ENCODE measurements at places on chromosomes 6 and 20.

GRCh38 chr6:161549977-161550655, 276.3 kb upstream of the AGPAT4 start:
- no peak for DNase-seq

DNA sequence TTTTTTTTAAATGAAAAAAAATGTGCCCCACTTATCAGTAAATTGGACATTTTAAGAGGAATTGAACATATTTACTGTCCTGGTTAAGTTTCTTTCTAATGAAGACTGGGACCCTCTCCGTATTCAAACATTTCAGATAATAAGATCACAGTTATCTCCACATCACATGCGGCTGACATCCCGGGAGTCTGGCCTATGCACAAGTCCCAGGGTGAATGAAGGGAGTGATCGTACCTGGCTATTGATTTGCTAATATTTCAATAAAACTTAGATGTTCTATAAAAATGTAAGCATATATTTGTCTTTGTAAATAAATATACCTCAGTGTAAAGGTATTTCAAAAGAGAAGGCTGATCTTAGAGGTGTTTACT, 58.1 kb downstream of the FOXC1 start:
- DNase-seq, result no peak

GRCh38 chr6:30156262-30156599, 4.8 kb downstream of the TRIM10 start:
- DNase-seq, result no peak

DNA sequence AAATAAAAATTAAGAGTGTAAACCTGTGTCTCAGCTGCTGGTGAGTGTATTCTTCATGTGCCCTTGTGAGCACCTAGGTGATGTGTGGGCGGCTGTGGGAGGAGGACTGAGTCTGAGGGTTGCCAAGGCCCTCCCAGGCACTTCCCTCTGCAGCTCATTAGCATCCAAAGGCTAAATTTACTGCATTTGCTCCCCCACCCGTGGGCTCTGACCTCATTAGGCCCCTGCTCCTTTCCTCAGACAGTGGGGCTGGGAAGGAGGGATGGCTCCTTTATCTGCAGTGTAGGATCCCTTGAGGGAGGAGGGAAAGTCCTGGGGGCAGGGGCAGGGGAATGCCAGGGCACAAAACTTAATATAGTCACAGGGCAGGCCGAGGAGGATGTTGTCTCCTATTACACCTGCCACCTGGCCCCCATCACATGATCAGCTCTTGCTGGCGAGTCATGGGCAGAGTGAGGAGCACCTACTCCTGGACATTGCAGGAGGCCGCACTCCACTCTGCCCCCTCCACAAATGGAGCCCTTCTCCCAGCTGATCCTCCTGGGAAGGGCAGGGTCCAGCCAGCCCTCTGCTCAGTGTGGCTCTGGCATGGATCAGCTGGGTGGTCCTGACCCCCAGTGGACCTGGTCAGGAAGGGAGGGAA, 133.2 kb downstream of the MRPL14 start:
- DNase-seq, result no peak

- no peak for DNase-seq
These were observed 45.1 kb downstream of the BCAS1 start for GRCh38 chr20:54025251-54025771.

GRCh38 chr6:128731249-128732165, 151.4 kb upstream of the LAMA2 start:
- no peak for DNase-seq

DNA sequence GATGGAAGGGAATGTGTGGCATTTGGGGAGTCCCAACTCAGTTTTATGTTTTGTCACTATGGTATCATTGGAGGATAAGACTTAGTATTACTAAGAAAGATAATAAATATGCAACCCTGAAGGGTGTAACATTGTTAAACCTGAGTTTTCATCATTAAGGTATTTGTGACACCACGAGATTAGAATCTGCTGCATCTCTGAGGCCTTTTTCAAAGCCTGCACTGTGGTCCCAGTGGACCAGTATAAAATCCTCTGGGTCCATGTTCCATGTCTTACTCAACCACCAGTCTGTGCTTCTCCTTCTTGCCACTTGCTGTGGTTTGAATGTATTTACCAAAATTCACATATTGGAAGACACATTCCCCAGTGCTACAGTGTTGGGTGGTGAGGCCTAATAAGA, 130.6 kb downstream of the TBX18 start:
- DNase-seq, result no peak

DNA sequence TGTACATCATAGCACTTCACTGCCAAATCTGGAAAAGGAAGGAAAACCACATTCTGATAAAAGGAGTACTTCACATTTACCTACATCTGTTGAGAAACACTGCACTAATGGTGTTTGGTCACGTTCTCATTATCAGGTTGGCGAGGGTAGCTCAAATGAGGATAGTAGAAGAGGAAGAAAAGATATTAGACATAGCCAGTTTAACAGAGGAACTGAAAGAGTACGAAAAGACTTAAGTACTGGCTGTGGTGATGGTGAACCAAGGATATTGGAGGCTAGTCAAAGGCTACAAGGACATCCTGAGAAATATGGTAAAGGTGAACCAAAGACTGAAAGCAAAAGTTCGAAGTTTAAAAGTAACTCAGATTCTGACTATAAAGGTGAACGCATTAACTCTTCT, 32.0 kb upstream of the GJA10 start:
- no peak for DNase-seq

- no peak for DNase-seq
These were observed 181.2 kb downstream of the FOXA2 start for GRCh38 chr20:22403022-22403631.

GRCh38 chr6:14709900-14710299, 536.0 kb upstream of the JARID2 start:
- no peak for DNase-seq

GRCh38 chr20:25212242-25212641, 16.7 kb downstream of the ENTPD6 start:
- DNase-seq, result no peak

GRCh38 chr6:26455357-26455970, 2.3 kb upstream of the BTN2A1 start:
- no peak for DNase-seq

- no peak for DNase-seq
These were observed 6.3 kb downstream of the PPP1R14C start for GRCh38 chr6:150149146-150149545.

- DNase-seq, result no peak
These were observed 55.8 kb upstream of the MTRF1L start for GRCh38 chr6:153058291-153058690.

DNA sequence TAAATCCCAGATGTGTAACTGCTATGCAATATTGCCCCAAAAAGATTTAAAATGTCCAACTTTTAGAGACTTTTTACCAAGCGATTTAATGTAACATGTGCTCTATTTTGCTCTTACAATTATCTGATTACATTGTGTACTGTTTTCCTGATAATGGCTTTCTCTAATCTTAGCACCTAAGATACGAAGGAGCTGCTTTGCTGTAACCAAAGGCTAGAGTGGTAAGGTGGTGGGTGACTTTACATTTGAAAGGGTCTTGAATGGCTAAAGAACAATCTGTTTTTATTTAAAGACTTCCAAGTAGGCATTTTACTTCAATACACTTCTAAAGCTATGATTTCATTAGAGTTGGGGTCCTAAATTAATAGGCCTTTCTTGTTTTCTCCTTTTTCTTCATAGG, 1201.6 kb upstream of the MAP3K7 start:
- no peak for DNase-seq

DNA sequence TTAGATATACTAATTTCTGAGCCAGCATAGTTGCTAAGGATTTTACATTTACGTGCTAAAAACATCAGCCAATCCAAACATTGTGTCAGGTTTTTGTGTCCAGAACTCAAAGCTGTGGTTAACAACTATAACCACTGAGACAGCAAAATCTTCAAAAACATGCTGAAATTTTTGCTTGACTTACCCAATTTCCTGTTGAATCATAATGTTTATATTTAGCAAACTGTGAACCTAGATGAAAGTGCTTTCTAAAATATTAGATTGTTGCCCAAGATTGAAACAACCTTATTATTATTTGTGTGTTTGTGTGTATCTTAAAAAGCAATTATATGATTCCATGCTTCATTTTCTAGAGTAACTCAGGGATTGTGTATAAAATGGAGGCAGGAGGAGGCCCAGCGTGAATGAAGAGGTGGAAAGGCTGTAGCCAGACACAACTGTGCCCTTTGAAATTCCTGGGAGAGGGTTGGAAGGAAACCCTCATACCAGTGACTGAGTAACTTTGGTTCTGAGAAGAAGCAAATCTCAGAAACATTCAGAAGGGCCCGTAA, 48.0 kb downstream of the ARMC2 start:
- no peak for DNase-seq

DNA sequence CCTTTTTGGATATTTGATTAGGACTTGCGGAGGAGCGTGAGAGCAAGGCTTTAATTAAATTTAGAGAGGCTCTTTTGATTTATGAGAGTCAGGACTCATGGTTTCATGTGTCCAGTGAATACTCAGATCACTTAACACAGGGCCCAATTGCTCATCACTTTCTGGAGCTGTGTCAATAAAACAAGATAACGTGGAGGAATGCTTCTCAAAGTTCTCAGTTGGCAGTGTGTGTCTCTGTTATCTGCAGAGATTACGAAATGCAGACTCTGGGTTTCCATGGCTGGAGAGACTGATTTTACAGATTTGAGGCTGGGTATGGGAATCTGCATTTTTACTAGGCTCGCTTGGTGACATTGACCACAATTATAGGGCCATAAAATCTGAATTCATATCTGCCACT, 335.8 kb upstream of the FLRT3 start:
- no peak for DNase-seq

DNA sequence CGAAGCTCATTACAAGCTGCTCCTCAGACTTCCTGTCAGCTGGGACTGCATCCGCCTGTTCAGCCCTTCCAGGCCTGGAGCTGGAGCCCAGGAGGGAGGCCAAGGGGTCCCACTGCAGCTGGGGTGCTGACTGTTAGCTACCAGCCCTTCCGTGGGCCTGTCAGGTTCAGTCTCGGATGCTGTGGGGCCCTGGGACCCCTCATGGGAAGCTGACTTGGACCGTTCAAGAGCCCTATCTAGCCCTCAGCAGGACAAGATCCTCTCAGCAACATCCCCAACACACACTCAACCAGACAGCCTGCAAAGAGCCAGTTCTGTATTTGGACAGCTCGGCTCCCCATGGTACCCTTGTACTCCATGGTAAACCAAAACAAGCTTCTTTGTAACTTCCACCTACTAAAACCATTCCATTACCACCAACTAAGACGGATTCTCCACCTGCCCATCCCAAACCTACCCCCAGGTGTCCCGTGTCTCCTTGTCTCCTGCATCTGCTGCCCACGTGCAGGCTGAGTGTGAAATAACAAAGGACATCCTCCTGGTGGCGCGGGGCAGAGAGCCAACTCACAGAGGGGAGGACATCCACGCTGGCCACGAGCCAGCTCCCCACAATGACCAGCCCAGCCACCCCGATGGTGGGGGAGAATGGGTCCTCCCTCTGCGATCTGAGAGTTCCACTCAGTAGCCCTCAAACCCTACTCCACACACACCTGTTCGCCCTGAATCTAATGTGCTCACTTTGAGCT, 111.2 kb downstream of the TAF4 start:
- no peak for DNase-seq

DNA sequence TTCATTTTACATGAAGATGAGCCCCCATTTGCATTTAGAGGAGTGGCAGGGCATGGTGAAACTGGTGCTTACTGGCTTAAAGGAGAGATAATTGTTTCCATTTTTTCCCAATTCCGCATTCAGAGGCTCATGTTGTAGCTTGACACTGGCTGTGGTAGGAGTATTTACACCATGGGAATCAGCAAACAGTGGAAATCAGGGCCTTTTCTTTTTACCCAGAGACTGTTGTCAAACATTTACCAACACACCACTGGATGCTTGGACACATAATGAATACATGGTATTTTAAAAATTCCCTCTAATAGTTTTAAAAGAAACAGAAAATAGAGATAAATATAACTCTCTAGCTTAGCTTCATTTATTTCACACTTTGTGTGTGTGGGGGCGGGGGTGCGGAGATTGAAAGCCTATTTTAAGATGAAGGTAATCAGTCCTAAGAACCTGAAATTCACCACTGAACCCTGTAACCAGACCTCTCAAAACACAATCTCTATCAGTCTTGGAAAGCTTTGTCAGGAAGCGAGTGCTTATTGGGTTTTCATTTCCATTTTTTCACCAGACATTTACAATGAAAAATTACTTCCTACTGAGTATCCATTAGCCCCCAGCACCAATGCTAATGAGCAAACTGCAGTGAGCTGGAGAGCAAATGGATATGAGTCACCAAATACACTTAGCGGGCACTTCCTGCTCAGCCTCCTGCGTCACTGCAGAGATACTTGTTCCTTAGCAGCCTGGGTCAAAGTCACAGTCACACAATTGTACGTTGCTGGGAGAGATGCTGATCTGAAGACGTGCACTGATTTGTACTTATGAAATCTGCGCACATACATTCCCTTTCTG, 532.0 kb downstream of the BCKDHB start:
- no peak for DNase-seq

GRCh38 chr20:46627234-46627633, 24.0 kb downstream of the SLC13A3 start:
- DNase-seq, result no peak

- DNase-seq, result no peak
These were observed 32.4 kb downstream of the PHACTR1 start for GRCh38 chr6:12748815-12749521.

DNA sequence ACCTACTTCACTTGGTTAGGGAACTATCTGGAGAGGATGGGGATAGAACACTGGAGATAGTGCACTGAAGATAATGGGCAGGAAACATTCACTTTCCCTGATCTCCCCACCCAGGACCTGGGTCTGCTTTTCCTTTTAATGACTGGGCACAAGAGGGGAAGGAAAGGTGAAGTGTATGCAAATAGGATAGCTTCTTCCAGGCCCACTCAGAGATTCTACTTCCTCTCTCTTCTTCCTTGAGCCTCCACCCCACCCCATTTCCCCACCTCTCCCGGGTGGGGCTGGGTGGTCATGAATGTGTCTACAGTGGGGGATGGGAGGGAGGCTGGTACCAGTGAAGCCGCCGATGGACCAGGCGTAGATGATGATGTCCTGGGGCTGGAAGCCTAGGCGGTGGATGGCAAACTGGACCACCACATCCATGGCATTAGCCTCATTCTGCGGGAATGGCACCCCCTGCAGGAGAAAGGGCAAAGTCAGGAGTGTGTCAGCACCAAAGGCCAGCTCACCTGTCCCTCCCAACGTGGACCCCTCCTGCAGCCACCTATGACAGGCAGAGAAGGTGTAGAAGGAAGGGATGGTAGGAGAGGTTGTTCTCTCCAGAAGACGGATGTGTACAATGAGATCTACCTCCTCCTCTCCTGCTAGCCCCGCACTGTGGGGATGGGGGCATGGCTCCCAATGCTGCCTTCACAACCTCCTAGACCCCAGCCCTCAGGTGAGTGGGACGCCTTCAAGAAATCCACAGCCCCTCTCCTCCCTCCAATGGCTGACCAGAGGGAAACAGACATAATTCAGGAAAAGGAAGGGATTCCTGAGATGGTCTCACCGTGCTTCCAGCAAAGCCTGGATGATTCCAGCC, 8.6 kb upstream of the LY6G5C start:
- DNase-seq, result no peak

DNA sequence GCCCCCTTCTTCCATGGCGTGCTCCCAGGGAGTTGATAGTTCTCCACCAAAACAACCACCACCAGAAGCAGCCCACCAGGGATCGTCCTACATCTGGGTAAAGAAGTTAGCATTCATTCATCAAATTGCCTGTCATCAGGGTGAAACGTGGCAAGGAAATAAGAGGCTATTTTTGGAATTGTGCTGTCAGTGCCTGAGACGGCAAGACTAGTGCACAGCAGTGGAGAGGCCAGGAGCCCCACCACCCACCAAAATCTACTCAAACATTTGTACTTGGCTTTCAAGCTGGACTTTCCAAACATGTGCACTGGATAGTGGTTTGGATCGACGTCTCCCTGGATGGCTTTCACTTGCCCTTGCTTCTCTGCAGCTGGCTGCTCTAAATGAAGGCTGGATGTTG, 44.8 kb downstream of the TXNDC5 start:
- DNase-seq, result no peak

All from stimulated activated CD4-positive, alpha-beta T cell treated with anti-CD3 and anti-CD28 coated beads, Interleukin-1b, Interleukin-23, amount 100 ng/mL, for 48 hours (primary cell).